ENCODE measurements at places on chromosomes 3 and 15.

DNA sequence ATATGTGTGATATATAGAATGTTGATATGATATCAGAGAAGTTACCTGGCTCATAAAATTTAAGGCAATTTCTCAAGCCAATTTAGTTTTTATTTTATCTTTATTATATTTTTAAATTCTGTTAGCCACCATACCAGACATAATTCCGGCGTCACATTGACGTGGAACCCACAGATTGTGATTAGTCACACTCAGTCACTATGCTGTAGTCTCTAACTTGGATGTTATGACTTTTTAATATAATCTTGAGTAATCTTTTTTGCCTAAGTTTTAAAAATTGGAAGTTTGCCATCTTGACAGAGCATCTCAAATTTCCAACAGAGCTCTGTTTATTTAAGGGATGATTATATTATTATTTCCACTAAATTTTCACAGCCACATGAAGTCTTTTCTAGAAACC is 9.7 kb upstream of the DCLK3 start:
- DNase-seq = no peak

GRCh38 chr3:39903253-39903652 is 93.8 kb downstream of the MYRIP start:
- DNase-seq = no peak

DNA sequence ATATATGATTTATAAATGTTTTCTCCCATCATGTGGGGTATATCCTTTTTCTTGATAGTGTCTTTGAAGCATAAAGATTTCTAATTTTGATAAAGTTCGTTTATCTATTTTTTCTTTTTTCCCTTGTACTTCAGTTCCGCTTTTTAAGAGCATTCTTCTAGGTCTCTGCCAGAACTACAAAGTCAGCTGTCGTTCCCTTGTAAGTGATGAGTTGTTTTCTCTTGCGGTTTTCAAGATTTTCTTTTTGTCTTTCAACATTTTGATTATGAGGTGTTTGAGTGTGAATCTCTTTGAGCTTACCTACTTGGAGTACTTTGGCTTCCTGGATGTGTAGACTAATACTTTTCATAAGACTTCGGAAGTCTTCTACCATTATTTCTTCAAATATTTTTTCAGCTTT is 9.3 kb upstream of the PRICKLE2 start:
- no peak for DNase-seq

GRCh38 chr3:194087280-194087679 is 48.7 kb upstream of the HES1 start:
- no peak for DNase-seq
